ENCODE measurements at places on chromosomes 7 and 10.

- no peaks in the 10 kb centered on the region for H3K36me3 ChIP-seq
- no peaks in the 10 kb centered on the region for H3K27me3 ChIP-seq
- H3K27ac ChIP-seq: no peak overlapping the region
- DNase-seq: no peak
These were observed 247.4 kb upstream of the CACNA2D1 start for GRCh38 chr7:82690929-82691328.

DNA sequence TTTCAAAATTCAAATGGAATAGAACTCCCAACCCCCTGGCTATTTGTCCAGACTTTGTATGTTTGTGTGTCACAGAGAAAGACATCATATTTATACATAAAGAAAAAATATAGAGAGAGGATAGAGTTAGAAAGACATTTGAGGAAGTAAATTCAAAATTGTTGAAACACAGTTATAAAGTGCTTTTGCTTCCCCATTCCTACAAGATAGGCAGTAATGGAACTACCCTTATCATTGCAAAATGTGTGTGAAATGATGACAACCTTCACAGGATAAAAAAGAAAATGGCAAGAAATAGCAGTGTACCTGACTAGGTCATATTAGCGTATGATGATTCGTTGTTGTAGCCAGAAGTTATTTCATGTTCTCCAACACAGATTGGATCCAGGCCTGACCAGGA lies 63.1 kb downstream of the FZD1 start:
- no peaks in the 10 kb centered on the region for H3K4me1 ChIP-seq
- no peaks in the 10 kb centered on the region for H3K36me3 ChIP-seq
- H3K27me3 ChIP-seq: no peaks in the 10 kb centered on the region
- H3K27ac ChIP-seq: no peak overlapping the region
- H3K4me3 ChIP-seq: no peak overlapping the region

- H3K4me3 ChIP-seq: no peak overlapping the region
- no peak for DNase-seq
- no peaks in the 10 kb centered on the region for H3K27me3 ChIP-seq
- no peaks in the 10 kb centered on the region for H3K36me3 ChIP-seq
- H3K27ac ChIP-seq: no peak overlapping the region
These were observed 55.1 kb upstream of the PTPN12 start for GRCh38 chr7:77482015-77482414.

DNA sequence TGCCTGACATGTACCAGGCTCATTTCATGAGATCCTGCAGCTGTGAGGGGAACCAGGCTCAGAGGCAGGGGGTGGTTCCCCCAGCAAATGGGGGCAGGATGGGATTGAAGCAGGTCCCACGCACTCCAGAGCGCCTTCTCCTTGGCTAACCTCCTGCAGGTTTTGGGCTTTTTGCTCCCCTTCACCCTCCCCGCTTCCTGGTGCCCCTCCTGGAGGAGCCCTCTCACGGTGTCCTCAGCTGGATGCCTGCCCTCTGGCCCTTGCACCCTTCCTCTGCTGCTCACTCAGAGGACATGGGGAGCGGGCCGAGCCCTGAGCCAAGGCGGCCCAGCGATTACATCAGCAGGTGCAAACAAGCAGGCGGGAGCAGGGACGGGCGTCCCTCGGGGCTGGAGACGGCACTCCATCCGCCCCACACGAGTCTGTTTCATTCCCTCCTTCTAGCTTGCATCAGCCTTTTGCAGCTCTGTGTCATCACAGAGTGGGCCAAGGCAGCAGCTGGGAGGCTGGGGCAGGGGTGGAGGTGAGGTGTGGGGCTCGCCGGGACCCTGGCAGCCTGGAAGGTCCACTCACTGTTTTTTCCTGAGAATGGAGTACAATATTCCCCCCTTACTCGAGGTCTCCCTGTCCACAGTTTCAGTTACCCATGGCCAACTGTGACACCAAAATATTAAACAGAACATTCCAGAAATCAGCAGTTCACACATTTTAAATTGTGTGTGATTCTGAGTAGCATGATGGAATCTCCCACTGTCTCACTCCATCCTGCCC lies 52.7 kb upstream of the SLC29A3 start:
- no peaks in the 10 kb centered on the region for H3K36me3 ChIP-seq
- H3K27ac ChIP-seq: no peak overlapping the region
- DNase-seq: no peak
- H3K27me3 ChIP-seq: peaks cover 9% of the 10 kb centered on the region
- H3K4me1 ChIP-seq: no peaks in the 10 kb centered on the region

DNA sequence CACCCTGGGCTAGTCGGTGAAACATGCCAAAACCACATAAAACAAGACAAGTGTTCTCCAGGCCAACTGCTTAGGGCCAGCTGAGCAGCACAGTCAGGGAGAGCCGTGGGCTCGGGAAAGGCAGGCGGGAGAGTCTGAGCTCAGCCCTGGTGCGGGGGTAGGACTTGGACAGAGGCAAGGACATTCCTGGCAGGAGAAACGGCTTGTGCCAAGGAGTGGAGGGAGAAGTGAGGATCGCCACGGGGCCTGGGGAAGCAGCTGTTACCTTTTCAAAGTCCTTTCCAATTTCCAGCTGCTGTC lies 4.2 kb downstream of the ELN start:
- H3K36me3 ChIP-seq: no peaks in the 10 kb centered on the region
- DNase-seq: no peak
- H3K4me3 ChIP-seq: no peak overlapping the region
- no peak overlapping the region for H3K27ac ChIP-seq
- no peaks in the 10 kb centered on the region for H3K27me3 ChIP-seq

DNA sequence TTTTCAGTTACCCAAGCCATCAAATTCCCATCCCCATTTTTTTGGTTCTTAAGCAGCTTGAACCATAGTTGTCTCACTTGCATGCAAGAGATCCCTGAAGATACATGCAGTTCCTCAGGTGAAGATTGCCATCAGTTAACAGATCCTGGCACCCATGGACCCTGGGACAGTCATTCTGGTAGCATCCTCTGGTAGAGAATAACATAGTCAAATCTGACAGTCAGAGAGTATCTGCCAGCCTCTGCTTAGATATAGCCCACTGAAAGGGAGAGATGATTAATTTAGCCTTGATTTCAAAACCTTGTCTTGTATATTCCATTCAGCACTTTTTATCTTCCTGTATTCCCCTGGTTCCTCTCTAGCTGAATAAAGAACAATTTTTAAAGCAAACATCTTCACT lies 280.4 kb downstream of the KCNMA1 start:
- no peak overlapping the region for H3K4me3 ChIP-seq
- no peaks in the 10 kb centered on the region for H3K36me3 ChIP-seq
- DNase-seq: no peak
- no peak overlapping the region for H3K27ac ChIP-seq

- DNase-seq: no peak
- no peaks in the 10 kb centered on the region for H3K36me3 ChIP-seq
- H3K27me3 ChIP-seq: no peaks in the 10 kb centered on the region
- H3K27ac ChIP-seq: no peak overlapping the region
These were observed 5.5 kb upstream of the IKZF1 start for GRCh38 chr7:50298811-50299562.
